ENCODE measurements at places on chromosomes 7 and 10.
A peak's percentile ranks its signal among the peaks of the same experiment; 100 is the strongest.

- DNase-seq, result no peak
Measured at GRCh38 chr10:72321248-72322029, 33.3 kb downstream of the DNAJB12 start.

- no peak for DNase-seq
Measured at GRCh38 chr7:143130541-143130940, 1.3 kb upstream of the PIP start.

GRCh38 chr7:70776627-70777101, 355.3 kb upstream of the GALNT17 start:
- DNase-seq, result peak; percentile 19

DNA sequence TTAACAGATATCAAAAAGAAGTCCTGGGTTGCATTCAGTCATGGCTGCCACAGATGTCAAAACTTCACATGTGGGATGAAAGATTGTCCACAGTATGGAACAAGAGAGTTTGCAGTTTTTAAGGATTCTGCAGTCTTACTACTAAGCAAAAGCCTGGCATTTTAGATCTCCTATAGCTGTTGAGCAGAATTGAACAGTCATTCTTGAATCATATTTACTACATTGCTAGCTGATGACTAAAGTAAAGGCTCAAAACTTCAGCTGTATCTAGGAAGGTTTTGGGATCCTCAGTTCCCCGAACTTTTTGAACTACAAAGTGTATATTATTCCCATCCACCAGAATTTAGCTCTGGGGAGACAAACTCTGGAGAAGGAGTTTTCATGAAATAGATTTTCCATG, 31.0 kb downstream of the BET1 start:
- DNase-seq, result no peak

- no peak for DNase-seq
Measured at GRCh38 chr10:99233689-99234037, 2.0 kb downstream of the HPSE2 start.
